ENCODE measurements at places on chromosomes 2 and 18.

GRCh38 chr2:120543899-120544298 lies 191.8 kb upstream of the GLI2 start:
- DNase-seq: no peak

DNA sequence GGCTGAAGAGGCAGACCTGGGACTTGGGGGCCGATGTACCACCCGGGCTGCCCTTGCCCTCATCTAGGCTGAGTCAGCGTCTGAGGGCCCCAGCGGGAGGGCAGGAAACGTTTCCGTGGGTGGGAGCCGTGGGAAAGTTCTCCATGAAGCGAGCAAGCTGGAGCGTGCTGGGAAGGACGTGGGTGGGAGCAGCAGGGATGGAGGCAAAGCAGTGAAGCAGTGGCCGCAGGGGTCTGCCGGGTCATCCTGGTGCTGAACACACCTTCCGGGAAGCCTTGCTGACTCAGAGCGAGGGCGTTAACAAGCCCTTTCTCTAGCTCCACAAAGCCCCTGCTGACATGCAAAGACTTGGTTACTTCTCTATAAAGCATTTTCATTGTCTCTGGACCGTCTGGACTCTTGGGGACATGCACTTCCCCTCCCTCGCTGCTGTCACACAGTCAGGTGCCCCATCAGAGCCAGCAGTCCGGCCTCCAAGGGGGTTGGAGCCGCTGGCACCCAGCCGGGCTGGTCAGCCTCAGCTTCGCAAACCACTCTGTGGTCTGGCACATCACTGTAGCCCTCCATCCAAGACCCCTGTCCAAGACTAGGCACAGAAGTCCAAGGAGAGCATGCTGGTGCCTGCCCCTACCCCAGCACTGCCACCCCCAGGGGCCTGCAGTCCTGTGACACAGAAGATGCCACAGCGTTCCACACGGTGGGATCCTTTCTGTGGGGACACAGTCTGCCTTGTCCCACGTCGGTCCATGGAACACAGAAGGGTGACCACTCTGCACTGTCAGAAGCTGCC lies 115.1 kb upstream of the GPC1 start:
- DNase-seq: no peak

GRCh38 chr2:228599297-228599696 lies 417.8 kb upstream of the SPHKAP start:
- no peak for DNase-seq

DNA sequence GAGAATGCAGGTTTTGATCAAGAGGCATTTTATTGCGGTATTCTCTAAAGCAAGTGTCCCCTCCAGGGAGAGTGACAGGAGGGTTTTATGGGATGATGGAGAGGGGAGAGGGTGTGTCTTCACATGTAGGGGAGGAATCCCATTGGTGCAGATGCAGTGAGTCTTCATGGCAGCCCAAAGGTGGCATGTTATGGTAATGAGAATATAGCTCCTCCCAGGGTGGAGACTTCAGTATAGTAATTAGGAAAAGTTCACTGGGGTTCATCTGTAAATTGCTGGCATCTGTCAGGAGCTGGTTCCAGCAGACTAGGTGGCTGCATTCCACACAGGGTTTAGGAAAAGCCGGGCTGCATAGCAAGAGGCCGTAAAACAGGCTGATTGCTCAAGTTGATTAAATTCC lies 230.7 kb upstream of the CCDC68 start:
- DNase-seq: no peak

- no peak for DNase-seq
Measured at GRCh38 chr2:69471793-69472192, 34.6 kb upstream of the NFU1 start.

DNA sequence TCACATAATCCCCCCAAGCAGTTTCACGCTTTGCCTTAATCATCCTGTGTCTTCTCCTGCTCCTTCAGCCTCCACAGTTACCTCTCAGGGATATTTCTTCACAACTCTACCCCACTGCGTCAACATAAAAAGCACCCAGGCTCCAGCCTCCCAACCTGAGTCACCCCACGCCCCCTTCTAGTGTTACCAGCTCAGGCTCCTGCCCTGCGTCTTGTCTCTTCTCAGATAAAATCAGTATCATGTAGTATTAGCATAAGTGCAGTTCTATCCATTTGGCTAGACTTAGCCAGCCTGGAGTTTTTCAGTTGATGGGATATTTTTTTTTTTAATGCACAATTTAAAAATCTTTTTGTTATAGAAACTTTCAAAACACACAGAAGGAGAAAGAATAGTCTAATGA lies 9.6 kb upstream of the PELI1 start:
- no peak for DNase-seq

- no peak for DNase-seq
Measured at GRCh38 chr2:145906354-145906753, 1386.4 kb upstream of the ZEB2 start.

DNA sequence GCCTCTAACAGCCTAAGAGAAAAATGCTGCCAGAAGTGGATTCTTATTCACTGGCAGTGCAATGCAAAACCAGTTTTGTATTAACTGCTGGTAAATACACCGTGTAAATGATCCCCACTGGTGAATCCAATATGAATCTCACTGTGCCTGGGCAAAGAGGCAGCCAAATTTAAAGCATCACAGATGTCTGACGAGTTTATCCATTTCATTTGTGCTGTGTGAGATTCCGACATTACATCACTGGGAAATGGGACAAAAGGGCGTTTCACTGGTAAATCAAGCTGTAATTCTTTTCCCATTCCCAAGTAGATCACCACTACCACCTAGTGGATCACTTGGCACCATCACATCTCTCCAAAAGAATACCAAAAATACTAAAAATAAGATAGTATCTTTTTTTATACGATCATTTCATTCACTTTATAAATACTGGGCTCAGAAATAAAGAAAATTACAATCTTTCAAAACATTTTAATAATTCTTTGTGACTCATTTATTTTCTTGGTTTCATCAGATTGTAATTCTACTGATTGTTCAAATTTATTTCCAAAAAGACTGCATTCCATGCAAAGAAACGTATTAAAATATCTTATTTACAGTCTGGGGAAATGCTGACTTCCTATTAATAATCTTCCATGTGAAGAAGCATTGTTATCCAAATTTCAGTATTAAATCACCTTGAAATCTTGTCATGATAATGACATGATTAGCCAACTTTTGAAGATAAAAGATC lies 125.6 kb downstream of the GRB14 start:
- DNase-seq: no peak

- no peak for DNase-seq
Measured at GRCh38 chr2:219038600-219038999, 2.7 kb downstream of the CFAP65 start.

GRCh38 chr2:150063432-150063889 lies 424.0 kb downstream of the RND3 start:
- DNase-seq: no peak

DNA sequence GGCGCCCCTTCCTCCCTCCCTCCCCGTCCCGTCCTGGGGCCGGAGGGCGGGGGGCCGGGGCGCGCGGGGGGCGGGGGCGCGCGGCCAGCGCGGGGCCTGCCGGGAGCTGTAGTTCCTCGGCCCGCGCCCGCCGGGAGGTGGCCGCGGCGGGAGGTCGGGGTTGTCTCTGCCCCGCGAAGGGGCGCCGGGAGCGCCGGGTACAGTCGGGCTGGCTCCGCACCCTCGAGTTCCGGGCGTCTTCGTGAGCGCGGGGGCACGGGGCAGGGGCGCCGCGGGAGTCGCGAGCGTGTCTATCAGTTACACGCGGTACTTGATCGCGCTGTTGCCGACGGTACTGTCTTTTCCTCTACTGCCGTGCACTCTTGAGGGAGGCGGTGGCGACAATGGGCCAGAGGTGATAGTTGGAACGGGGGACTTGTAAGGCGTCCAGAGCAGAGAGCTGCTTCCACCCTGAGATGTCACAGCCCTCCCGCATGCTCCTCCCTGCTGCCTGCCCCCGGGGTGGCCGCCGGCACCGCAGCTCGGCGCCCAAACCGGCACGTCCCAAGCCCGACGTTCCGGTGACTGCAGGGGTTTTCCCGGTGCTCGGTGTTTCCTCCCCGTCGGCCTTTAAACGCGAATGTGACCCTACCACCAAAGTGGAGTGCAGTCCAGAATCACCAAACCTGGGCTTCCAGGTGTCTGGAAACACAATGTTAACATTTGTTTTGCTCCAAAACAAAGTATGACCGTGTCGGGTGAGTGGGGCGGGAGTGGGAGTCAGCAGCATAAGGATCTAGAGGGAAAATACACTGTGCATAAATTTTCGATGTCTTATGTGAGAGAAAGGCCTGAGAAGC lies at the start of gene PRKD3:
PRKD3 (minus strand) TSS at position 48 of the 839 bp plus-strand sequence. CDS start 8,309 bp downstream, outside the sequence.
- peak; percentile 31 for DNase-seq

- no peak for DNase-seq
Measured at GRCh38 chr2:121005453-121005852, 269.8 kb downstream of the GLI2 start.

- DNase-seq: no peak
Measured at GRCh38 chr2:126657148-126657635, 1.2 kb downstream of the GYPC start.

Data from NCI-H1694 (cell line).